ENCODE measurements at places on chromosomes 4 and X.

- no peak for DNase-seq
Measured at GRCh38 chrX:132623300-132623699, 134.5 kb upstream of the MBNL3 start.

DNA sequence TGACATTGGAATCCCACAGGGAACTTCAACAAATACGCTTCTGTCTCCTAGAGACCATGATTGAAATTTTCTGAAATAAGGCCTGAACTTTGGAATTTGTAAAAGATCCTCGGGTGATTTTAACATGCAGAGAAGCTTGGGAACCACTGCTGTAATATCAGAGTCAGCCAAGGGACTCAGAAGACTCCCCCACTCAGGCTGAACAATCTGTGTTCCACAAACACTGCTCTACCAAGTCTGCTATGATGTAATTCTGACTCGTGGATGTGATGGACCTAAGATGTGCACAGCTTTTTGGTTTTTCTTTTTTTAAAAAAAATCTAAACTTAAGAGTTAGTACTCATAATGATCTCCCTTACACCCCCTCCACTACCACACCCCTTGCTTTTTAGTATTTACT lies 26.0 kb downstream of the LRP2BP start:
- no peak for DNase-seq

DNA sequence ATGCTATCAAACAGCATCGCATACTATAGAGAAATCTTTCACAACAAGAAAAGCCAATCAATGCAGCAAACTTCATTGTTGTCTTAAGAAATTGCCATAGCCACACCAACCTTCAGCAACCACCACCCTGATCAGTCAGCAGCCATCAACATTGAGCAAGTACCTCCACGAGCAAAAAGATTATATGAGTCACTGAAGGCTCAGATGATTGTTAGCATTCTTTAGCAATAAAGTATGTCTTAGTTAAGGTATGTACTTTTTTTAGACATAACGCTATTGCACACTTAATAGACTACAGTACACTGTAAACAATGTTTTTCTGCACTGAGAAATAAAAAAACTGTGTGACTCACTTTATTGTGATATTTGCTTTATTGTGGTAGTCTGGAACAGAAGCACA lies 37.8 kb upstream of the FUNDC1 start:
- DNase-seq = no peak

- DNase-seq = no peak
Measured at GRCh38 chr4:173195109-173195508, 26.5 kb downstream of the GALNT7 start.

DNA sequence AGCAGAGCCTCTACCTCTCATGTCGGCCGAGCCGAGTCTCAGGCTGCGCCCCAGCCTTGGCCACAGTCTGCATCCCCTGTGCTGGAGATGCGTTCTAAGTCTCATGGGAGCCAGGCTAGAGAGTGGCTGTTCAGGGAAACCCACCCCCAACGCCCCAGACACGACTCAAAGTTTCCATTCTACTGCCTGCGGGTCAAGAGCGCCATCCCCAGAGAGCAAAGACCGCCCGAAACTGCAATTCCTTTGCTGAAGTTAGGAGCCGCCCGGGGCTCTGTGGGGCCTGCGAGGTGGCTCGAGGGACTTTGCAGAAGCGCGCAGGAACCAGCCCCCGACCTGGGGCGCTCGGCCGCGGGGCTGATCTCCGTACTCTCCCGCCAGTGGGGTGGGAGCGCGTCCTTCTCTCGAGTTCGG lies 10.0 kb upstream of the ELF4 start:
- DNase-seq = no peak

DNA sequence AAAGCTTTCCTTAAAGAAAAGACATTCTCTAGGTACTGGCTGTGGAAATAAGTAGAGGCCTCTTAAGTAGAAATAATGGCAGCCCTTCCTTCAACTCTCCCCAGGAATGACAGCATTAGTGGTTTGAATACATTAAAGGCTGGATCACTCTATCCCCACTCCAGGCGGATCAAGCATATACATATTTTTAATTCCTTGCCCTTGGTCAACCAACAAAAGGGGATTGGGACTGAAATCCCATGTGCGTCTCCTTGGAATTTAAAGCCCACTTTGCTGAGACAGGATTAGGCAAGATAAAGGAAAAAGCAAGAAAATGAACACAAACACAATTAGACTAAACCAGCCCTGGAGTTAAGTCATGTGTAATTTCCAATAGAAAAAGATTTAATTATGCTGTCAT lies 391.3 kb downstream of the PPP1R2C start:
- DNase-seq = no peak

DNA sequence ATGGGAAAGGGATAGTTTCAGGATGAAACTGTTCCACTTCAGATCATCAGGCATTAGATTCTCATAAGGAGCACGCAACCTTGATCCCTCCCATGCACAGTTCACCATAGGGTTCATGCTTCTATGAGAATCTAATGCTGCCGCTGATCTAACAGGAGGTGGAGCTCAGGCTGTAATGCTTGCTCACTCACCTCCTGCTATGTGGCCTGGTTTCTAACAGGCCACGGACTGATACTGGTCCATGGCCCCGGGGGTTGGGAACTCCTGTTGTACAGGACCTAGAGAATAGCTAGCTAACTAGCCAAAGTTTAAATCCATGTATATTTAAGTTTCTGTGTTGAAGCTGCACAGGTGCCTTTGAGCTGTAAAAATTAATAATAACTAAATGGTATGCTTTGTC lies 65.8 kb upstream of the MMAA start:
- no peak for DNase-seq

- DNase-seq = no peak
Measured at GRCh38 chr4:5186271-5187064, 135.2 kb downstream of the STK32B start.

GRCh38 chrX:120365320-120365719 lies 3.4 kb downstream of the ATP1B4 start:
- DNase-seq = peak; percentile 14

- DNase-seq = no peak
Measured at GRCh38 chr4:99845708-99846469, 29.3 kb downstream of the DAPP1 start.

- DNase-seq = no peak
Measured at GRCh38 chrX:149531599-149531998, 9.2 kb upstream of the EOLA1 start.

- DNase-seq = peak; percentile 29
Measured at GRCh38 chrX:41085512-41085877, 250 bp downstream of the USP9X start.

GRCh38 chr4:145530189-145530588 lies 48.5 kb downstream of the SMAD1 start:
- no peak for DNase-seq

- DNase-seq = no peak
Measured at GRCh38 chrX:80022363-80023031, 7.9 kb downstream of the TBX22 start.

- no peak for DNase-seq
Measured at GRCh38 chr4:99572527-99573240, 1.9 kb upstream of the MTTP start.

- no peak for DNase-seq
Measured at GRCh38 chrX:38627683-38628082, 66.3 kb downstream of the TSPAN7 start.

DNA sequence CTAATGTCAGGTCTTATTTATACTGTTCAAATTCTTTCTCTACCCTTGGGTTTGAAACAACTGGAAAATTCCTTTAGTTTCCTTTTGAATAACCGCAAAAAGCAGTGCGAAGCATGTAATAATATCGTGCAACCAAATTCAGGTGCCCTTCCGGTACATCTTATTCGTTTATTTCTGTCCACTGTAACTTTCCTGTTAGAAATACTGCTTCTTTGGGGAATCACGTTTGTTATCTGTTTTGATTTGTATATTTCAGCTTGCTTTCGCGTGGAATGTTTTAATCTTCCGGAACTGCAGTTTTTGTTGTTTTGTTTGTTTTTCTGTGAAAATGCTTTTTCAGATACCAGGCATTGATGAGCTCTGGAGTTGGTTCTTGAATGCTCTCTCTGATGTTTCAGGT lies 85.7 kb upstream of the HPRT1 start:
- DNase-seq = no peak

- no peak for DNase-seq
Measured at GRCh38 chr4:165761963-165762362, 111.1 kb upstream of the TLL1 start.

GRCh38 chr4:48375651-48376304 lies 34.4 kb downstream of the SLAIN2 start:
- DNase-seq = no peak

DNA sequence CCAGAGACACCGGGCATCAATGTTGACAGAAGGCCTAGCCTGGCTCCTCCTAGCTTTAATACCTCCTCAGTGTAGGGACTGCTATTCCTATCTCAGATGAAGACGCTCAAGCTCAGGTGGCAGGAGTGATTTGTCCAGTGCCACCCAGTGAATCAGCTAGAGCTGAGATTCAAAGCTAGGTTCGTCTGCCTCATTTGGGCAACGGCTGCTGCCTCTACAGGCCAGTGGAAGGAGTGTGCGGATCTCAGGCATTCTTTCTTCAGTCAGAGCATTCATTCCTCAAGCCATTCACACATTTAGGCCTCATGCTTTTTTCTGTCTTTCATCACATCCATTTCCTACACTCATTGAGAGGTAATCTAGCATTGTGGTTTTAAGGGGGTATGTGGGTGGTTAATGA lies 7.3 kb downstream of the TSR2 start:
- DNase-seq = no peak

GRCh38 chr4:35500812-35501211 lies 743.5 kb downstream of the ARAP2 start:
- DNase-seq = no peak

DNA sequence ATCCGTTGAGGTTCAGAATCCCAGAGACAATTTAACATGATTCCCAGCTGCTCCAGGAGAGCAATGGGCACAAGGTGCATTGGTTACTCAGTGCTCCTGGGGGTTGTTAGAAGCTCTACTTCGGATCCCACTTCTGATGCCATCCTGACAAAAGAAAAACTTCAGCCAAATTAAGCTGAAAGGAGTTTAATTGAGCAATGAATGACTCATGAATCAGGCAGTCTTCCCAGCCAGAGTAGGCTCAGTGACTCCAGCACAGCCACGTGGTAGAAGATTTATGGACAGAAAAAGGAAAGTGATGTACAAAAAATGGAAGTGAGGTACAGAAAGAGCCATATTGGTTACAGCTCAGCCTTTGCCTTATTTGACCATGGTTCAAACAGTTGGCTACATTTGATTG lies 95.7 kb downstream of the PWWP3B start:
- DNase-seq = no peak

DNA sequence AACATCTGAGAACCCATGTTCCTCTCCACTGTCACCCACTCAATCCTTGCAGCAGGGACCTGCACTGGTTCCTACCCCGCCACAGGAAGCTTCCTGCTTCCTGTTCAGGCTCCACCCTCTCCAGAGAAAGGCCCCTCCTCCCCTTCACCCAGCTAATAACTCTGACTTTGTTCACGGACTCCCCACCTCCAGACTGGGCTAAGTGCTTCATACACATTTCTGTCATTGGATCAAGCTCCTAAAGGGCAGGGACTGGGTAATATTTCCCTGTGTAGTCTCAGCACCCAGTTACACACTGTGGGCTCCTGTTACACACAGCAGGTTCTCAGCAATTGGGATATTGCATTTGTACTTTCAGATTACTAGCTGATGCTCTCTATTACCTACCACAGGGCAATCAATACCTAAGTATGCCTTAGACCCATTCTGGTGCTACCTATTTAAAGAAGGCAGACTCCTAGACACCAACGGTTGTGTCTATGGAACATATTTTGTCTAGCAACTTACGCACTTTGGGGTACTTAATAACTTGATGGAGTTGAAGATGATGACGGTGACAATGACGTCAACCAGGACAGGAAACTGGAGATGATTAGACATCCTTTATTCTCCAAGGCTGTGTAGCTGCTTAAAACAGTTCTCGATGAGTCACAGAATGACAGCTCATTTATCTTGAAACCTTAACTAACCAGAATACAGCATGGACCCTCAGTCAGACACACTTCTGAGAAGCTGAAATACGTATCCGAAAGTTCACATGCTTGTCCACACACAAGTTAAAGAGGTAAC lies 58.1 kb downstream of the MAML3 start:
- DNase-seq = peak; percentile 70

GRCh38 chr4:145177906-145178538 lies 2.4 kb downstream of the OTUD4 start:
- no peak for DNase-seq

DNA sequence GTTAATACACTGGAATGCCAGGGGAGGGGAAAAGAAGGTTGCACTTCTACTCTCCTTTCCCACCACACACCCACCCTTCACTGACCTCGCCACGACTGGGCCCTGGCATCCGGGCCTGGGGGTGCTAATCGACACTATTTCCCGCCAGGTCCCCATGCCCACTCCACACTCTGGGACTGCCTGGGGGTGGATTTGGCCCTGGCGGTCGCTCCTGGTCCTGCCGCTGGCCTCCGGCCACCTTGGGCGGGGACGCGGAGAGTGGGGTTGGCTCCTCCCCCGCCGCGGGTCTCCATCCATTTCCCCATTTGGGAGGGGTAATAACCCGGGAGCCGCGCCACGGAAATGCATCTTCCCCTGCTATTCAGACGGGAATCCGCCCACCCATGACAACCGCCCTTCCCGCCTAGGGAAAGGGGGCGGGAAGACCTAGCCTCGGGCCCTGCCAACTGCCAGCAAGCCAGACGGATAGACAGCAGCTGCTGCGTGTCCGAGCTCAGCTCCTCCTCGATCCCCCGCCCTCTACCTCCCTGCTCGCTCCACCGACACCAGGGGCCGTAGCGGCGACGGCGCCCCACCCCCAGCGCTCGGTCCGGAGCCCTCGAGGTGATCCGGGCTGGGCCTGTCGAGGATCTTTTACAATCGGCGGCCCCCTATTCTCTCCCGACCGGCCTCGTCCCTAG lies 78.1 kb downstream of the RLIM start:
- DNase-seq = no peak

DNA sequence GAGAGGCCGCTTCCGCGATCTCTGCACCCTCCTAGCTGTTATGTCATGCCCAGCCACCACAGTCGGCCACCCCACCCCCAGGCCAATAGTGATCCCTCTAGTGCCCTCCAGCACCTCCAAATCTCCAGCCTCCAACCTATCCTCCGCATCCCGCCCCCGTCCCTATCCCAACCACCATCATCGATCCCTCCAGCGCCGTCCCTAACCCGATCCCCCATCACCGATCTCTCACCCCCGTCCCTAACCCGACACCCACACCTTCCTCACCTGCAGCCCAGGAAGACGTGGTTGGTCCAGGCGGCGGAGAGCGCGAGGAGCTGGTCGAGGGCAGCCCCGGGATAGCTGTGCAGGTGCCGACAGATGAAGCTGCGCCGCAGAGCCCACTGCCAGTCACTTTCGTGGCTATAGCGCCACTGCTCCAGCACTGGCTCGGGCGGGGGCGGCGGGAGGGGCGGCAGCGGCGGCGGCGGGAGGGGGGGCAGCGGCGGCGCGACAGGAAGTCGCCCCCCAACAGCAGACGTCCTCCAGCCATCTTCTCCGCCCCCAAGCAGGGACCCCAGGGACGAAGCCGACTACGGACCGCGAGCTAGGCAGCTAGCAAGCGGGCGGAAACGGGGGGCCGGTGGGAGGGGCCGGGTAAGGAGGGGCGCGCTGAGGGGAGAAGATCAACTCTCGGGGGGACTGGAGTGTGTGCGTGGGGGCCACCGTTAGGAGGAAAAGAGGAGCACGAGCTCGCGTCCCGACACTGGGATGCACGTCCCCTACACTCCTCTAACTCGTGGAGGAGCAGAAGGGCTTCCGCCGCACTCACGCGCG lies 552 bp downstream of the NKRF start:
- peak; percentile 23 for DNase-seq

GRCh38 chrX:155068165-155068564 lies 2.8 kb downstream of the CMC4 start:
- DNase-seq = no peak

- DNase-seq = no peak
Measured at GRCh38 chr4:52260514-52261210, 209.6 kb downstream of the SPATA18 start.

- DNase-seq = no peak
Measured at GRCh38 chr4:24164054-24164693, 274.3 kb upstream of the PPARGC1A start.

Data from activated T-cell treated with anti-CD3 and anti-CD28 coated beads for 4 hours (primary cell).